NCI-H526 (cell line): ENCODE measurements at places on chromosomes 12 and 14.

DNA sequence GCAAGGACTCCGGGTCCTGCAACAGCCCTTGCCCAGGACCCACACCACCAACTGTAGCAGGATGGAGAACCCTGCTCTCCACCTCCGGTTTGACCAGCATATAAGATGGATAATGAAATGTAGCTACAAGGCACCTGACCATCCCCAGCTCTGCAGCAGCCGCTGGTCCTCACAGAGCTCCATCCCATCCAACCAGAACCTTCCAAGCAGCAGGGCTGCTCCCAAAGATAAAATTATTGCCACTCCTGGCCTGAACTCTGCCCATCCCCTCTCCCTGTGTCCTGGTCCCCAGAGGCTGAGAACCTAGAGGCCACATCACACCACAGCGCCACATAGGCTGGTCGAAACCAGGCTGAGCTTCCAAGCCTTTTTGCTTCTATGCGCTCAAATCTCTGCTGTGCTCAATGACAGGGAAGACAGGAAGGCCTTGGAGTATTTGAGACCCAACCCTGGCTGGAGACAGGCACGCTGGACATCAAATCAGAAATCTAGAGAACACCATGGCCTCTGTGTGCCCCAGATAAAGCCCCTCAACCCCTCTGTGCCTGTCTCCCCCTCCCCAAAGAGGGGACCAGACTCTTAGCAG, 4.2 kb downstream of the CDK2AP1 start:
- DNase-seq, result no peak

DNA sequence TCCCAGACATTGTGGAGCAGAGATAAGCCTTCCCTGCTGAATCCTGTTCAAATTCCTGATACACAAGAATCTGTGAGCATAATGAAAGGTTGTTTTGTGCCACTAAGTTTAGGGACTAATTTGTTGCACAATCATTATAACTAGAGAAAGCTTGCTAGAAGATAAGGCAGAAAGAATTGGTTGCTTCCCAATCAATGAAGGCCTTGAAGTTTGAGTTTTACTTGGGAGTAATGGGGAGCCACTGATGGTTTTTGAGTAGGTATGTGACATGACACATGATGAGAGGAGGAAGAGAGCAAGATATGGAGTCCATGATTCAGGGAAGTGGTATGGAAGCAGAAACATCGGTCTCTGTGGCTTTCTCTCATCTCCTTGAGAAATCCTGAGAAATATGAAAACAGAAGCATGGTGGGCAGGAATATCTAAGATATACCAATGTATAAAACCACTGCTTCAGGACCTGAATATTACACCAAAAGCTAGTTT, 13.3 kb upstream of the TCP11L2 start:
- no peak for DNase-seq

GRCh38 chr14:32345311-32345791, 16.3 kb downstream of the AKAP6 start:
- no peak for DNase-seq

GRCh38 chr14:24284501-24285035, 13.2 kb upstream of the RABGGTA start:
- DNase-seq, result no peak

GRCh38 chr14:61335671-61336275, 14.4 kb downstream of the PRKCH start:
- no peak for DNase-seq

DNA sequence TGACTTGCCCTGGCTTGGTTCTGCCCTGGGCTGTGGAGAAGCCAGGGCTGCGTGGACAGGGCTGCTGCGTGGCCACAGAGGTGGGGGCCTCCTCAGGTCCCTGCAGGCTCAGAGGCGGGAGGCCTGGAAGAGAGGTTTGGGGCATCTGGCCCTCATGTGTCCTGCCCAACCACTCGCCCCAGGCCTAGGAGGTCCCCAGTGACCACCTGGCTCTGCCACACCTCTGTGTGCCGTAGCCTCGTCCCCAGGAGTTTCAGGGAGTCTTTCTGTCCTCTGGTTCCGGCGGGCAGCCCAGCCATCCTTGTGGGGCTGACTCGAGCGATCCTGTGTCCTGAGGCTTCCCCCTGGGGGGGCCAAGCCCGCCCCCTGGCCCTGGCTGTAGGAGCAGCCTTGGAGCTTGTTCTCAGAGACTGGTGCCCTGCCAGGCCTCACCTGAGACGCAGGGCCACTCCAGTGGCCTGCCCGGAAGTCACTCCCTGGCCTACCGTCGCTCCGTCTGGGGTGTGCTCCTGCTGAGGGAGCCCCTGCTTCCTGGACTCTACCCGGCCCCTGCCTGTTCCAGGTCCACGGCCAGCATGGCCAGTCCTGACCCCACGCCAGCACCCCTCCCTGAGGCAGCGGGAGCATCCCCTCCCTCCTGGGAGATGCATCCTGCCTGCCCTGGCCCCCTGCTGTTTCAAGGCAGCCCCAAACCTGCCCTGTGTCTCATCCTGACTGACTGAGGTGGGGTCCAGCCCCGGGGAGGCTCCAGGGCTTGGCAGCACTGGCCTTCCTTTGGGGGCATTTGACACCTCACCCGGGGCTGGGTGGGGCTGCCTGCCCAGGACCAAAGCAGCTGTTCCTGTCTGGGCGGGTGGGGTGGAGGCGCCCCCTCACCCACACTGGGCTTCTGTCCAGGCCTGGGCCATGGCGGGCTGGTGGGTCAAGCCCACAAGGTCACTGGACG, 13.9 kb downstream of the ASPG start:
- no peak for DNase-seq

- no peak for DNase-seq
These were observed 44.2 kb upstream of the FOS start for GRCh38 chr14:75234173-75235115.

- peak; percentile 39 for DNase-seq
These were observed 143.7 kb upstream of the DCN start for GRCh38 chr12:91326058-91327027.

GRCh38 chr12:2320841-2321240, 268.1 kb downstream of the CACNA1C start:
- DNase-seq, result no peak

DNA sequence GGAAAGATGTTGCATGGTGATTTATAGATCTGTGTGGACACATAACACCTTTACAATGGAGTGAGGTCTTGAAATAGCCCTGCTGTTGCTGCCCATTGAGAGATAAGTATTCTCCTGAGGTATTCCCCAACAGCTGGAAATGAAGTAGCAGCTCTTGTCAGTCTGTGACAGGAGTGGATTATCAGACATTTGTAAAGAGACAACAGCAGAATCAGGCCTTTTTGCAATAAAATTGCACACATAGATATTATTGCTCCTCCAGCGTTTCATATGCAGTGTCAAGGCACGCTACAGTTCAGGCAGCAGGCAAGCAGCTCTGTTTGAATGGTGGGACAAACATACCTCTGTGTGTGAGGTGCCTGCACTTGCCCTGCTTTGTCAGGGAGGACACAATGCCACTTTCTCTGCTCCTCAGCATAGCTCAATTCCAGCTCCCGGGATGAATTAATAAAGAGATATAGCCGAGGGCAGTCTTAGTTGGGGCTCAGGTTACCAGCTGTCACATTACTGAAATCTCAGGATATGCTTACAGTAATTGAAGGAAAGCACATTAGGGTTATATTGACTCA, 49.4 kb downstream of the BICD1 start:
- DNase-seq, result peak; percentile 79

- DNase-seq, result no peak
These were observed 156.6 kb downstream of the UNC79 start for GRCh38 chr14:93587330-93587729.

GRCh38 chr12:98332642-98333041, 182.7 kb upstream of the TMPO start:
- peak; percentile 13 for DNase-seq

GRCh38 chr14:68687746-68688145, 105.1 kb downstream of the ZFP36L1 start:
- DNase-seq, result no peak

- no peak for DNase-seq
These were observed 50.6 kb downstream of the FOXA1 start for GRCh38 chr14:37544407-37544806.

DNA sequence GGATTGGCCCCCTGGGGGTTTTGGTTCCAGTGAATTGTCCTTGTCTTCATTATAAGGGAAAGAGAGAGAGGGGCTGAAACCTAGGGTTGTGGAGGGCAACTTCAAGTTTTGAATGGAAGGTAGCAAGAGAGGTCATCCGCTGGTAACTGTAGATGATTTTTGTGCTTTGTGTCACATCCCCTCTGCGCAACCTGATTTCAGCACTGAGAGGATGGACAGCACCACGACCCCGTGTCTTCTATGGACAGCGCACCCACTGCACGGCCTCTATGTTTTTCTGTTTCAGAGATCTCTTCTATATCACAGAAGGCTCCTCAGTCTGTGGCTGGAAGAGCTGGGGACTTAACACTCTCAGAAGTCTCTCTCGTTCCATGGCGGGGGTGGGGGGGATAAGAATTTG, 127.0 kb upstream of the RPH3A start:
- DNase-seq, result no peak

DNA sequence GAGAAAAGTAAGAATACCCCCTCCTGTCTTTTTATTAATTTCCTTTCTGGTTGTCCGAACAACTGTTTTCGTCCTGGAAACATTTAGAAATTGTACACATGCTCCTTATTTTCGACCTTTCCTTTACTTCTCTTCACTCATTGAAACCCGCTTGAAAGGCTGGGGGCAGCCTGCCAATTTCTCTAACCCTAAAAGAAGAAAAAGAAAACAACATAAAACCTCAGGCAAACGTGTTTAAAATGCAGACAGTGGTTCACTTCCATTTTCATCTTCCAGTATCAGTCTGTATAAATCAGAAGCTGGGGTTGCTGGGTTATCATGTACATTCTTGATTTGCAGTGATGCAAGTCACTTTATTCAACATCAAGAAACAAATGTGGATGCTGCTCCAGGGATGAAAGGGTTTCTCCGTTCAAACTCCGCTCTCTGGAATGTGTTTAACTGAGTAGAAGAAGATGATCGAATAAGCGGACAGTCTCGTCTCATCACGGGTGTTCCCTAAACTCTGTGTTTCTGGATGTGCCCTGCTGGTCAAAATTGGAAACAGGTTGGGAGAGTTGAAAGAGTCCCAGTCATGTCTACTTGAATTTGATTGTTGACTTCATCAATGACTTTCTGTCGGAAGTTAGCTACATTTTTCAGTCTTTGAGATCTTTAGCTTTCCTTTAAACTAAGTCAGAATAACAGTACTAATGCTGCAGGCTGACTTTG, 1042.2 kb downstream of the BCL11B start:
- DNase-seq, result no peak

- DNase-seq, result no peak
These were observed 27.5 kb upstream of the DCN start for GRCh38 chr12:91210144-91210543.

DNA sequence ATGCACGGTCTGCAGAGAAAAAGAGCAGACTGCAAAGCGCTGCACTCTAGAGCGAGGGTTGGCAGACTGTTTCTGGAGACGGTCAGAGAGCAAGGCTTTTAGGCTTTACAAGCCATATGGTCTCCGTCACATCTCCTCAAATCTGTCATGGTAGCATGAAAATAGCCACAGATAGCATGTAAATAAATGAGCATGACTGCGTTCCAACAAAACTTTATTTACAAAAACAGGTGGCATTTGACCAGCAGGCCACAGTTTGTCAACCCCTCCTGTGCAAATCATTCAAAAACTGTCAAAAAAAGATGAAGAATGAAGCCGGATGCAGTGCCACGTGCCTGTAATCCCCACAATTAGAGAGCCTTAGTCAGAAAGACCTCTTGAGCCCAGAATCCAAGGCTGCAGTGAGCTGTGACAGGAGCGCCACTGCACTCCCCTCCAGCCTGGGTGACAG, 18.9 kb downstream of the SYNE3 start:
- no peak for DNase-seq

DNA sequence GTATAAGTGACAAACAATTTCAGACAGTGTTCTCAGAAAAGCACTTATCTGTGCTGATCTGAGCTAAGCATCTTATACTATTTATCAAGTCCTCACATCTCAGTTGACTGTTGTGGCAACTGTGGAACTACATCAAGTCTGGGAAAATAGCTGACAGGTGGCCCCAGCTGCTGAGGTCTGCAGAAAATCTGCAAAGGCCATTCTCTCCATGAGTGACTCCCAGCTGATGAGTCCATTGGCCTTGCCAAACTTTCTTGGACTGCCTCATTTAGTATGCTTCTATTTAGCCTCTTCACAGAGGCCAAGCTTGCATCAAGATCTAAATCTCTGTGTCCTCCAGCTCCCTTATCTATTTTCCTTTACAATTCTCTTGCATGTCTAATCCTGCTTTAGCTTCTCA, 174.5 kb upstream of the RBM19 start:
- DNase-seq, result no peak

GRCh38 chr12:46557539-46558373, 185.2 kb upstream of the SLC38A2 start:
- no peak for DNase-seq

DNA sequence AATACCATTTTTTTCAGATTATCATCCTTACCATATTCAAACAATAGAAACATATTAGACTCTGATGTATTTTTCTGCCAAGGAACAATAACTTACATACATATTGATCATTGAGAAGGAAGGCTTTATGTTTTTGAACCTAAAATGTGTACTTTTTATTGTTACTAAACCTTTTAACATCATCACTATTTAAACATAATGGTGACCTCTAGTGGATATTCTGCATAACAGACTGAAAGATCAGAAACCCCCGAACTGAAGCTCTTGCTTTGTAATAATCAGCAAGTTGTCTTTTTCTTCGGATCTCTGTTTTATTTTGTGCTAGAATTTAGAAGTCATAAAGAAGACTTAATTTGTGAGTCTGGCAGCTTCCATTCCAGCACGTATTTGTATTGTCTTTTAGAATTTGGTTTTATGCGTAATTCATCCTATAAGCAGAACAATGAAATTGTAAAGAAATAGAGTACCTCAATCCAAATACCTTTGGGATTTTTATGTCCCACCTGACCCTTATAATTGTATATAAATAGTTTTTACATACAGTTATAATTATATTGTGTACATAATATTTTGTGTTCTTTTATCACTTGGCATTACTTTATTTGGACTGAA, 125.9 kb upstream of the ATF1 start:
- DNase-seq, result peak; percentile 36

- DNase-seq, result no peak
These were observed 84.6 kb downstream of the ESR2 start for GRCh38 chr14:64209444-64210131.

DNA sequence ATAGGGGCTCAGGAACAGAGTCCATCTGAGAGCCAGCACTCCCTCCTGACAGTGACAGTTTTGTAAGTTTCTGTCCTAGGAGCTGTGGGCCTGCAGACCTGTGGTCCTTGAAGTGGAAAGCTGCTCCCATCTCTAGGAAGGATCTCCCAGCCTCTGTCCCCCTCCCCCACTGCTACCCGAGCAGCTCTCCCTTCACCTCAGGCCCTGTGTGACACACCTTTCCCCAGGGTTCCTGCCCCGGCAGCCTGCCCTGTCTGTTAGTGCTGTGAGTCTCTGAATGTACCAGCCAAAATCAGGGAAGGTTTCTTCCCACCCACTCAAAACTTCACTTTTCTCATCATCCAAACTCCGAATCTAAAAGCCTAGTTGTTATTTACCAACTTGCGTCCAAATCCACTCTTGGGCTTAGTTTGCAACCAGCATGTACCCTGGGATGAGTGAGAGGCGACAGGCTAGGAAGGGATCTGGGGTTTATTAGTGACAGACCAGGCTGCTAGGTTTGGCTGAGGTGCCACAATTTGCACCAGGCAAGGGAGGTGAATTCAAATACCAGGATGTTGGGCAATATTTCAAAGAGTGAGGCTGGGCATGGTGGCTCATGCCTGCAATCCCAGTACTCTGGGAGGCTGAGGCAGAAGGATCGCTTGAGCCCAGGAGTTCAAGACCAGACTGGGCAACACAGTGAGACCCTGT, 39.9 kb downstream of the NINJ2 start:
- no peak for DNase-seq
